ENCODE measurements at places on chromosomes 16 and 17.

DNA sequence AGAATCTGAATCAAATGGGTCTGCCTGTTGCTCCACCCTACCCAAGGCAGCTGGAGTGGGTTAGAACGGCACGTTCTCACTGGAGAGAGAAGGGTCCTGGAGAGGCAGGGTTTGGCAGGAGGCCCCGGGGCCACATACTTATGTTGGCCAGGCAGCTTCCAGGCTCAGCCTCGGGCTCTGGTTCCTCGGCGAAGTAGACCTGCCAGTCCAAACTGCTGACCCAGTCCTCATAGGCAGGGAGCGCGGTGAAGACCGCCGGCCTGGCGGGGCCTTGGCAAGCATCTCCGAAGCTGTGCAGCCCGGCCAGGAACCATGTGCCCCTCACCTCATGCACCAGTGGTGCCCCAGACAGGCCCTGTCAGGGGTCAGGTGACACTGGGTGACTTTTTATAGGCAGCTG is 4.8 kb downstream of the PRSS53 start:
- DNase-seq: no peak

DNA sequence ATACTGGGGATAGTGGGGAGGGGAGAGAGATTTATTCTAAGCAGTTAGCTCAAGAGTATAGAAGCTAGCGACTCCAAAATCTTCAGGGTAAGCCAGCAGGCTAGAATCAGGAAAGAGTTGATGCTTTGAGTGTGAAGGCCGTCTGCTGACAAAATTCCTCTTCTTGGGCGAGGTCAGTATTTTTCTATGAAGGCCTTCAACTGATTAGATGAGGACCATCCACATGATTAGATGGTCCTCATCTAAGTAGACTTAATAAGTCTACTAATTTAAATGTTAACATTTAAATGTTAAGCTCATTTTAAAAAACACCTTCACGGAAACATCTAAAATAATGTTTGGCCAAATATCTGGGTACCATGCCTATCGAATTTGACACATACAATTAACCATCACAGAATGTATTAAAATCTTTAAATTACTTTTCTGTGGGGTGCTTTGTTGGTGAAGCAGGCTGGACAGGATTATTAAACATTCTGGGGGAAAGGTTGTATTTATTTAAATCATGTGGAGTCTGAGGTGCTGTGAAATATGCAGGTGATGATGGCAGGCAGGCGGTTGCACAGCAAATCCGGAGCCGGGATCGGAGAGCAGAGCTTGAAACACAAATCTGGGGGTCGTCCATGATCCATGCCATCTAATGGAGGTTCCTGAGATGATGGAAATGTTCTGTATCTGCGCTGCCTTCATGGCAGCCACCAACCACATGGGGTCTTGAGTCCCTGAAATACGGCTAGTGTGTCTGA is 49.8 kb upstream of the ADORA2B start:
- no peak for DNase-seq

DNA sequence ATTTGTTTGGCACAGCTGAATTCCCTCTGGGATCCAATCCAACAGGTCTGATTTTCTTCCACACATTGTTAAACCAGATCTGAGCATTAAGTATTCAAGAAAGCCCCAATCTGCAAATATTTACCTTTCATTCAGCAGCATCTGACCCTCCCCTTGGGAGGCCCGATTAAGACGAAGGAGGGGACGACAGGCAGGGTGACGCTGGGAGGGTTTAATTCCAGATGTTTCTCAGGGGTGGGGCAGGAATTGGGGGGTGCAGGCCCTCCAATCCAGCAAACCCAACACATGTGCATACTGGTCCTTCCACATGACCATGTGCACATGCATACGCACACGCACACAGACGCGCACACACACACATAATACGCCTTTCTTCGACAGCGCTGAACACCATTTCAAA is 240.5 kb downstream of the GSG1L start:
- DNase-seq: no peak

- no peak for DNase-seq
Measured at GRCh38 chr17:32970281-32970680, 21.4 kb upstream of the SPACA3 start.

GRCh38 chr16:55481023-55481422 is 2.0 kb downstream of the MMP2 start:
- DNase-seq: no peak

GRCh38 chr16:6949240-6949639 is 383.4 kb upstream of the RBFOX1 start:
- DNase-seq: no peak

GRCh38 chr17:30237296-30238002 is 2.0 kb upstream of the SLC6A4 start:
- DNase-seq: no peak

GRCh38 chr17:73390851-73391250 is 79.0 kb upstream of the CDC42EP4 start:
- no peak for DNase-seq

DNA sequence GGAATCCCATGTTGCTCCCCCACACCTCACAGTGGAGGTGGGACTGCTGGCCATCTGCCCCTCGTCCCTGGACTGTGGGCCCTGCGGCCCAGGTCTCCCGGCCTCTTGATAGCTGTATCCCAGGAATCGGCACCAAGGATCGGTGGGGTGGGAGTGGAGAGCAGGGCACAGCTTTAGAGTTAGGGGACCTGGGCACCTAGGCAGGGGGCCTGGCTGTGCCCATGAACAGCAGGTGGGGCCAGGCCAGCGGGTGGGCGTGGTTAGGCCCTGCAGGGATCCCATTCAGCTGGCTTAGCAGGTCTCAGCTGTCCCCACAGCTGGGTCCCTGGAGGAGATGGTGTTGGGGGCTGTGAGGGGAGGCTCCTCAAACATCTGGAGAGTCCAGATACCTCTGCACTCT is 49.2 kb downstream of the SREBF1 start:
- no peak for DNase-seq

- no peak for DNase-seq
Measured at GRCh38 chr17:27326051-27326450, 32.1 kb downstream of the WSB1 start.

DNA sequence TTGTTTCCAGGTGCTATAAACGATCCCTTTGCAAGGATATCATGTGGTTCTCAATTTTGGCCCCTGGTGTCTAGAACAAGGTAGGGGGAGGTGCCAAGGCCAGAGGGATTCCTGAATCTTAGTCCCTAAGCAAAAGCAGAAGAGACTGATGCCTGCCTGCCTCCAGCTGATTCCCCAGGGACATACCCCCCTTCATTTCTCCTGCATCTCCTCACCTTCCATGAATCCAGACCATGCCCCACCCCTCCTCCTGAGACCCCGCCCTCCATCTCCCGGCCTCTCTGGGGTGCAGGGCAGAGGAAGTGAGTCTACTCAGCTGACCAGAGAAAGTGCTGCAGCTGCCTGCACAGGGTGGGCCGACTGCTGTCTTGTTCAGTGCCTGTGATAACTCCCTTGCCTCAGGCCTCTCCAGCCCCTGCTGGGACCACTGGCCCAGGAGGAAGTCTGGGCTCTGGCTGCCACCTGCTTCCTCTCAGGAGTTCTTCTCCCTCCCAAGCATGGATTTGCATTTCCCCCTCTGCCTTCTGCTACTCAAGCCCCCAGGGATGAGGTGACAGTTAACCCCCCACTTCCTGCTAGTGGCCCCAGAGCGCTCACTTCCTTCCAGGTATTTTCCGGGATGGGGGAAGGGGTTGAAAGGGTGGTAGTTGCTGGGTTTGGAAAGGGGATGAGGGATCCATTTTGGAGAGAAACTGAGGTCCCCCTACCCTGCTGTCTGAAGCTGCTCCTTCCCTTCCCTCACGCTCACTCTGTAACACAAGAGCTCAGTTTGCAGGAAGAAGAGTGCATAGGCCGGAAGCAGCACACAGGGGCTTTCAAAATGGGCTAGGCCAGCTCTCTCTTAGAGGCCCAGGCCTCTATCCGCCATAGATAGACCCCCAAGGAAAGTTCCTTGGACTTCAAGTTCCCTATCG is 10.5 kb upstream of the TSPOAP1 start:
- no peak for DNase-seq

GRCh38 chr17:42980766-42981397 is 517 bp downstream of the RUNDC1 start:
- no peak for DNase-seq

DNA sequence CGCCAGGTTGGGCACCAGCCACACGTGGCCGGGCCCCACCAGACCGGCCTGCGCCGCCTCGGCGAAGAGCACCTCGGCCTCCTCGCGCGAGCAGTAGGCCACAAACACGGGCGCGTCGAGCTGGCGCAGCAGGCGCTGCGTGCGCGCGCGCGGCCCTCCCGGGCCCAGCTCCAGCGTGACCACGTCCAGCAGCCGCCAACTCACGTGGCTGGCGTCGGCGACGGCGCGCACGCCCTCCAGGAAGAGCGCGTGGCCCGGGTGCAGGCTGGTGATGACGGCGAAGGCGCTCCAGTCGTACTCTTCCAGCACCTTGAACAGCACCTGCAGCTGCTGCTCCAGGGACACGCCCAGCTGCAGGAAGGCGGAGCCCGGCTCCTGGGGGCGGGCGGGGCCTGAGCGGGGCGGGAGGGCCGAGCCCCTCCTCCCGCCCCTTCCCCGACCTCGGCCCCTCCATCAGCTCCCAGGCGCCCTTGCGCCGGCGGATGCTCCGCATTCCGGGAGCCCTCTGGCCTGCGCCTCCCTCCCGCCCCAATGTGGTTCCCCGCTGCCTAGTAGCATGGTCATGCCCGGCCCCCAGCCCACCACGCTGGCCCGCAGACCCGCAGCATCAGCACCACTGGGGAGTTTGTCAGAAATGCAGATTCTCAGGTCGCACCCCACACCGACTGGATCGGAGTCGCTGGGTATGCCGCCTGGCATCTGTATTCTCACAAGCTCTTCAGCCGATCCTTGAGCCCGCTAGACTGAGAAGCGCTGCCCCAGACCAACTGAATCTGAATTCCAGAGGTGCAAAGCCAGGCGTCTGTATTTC is 7.2 kb downstream of the GRIN2C start:
- DNase-seq: no peak

DNA sequence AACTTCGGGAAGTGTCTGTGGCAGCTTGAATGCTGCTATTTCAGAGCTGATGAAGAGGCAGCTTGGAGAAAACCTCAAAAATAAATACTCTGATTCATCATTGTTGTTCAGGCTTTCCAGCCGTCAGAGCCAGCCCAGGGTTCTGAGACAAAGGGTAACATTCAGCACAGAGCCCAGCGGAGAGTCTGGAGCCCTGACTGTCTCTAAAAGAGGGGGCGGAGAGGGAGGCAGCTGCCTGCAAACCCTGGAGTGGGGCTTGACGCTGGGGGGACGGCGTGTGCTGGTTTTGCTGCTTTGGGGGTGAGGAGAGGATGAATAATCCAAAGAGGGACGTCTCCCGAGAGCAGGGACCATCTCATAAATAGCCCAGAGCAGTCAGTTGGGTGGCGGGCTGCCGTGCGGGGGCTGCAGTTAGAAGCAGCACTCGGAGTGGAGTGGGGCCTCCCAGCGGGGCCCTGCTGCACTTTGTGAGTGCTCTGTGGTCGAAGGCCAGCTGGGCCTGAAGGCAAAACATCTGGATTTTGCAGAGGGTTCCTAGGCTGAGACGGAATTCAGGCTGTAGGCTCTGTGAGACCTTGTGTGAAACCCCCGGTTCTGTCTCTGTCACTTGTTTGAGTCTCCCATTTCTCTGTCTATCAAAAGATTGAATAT is 237.8 kb downstream of the PRKCA start:
- DNase-seq: no peak

DNA sequence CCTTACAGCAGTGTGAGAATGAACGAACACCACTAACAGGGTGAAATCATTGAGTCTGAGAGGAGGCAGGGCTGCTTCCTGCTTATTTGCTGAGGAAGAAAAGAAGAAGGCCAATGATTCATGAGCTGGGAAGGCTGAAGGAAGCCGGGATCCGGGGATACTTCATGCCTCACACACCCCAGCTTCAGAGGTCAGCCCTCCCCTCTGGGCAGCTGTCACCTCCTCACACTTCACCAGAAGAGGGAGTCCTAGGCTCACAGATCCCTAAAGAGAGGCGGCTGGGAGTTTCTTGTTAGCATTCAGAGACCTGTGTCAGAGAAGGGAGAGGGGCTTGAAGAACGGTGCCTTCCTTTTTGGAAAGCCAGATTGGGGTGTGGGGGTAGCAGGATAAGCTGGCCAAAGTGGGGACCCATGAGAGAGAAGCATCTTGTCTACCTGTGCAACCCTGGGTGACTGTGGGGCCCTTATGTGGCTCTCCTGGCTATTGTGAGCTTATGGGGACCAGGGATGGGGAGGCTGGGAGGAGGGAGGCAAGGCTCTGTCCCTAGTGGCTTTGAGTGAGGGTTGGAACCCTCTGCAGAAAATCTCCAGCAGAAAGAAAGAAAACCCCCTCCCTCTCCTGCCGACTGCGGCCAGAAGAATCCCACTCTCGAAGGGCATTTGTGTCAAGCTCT is 94.6 kb downstream of the RGS9 start:
- DNase-seq: no peak

- no peak for DNase-seq
Measured at GRCh38 chr16:927931-928330, 42.9 kb downstream of the LMF1 start.

- DNase-seq: no peak
Measured at GRCh38 chr17:63954402-63955063, 18.2 kb downstream of the SCN4A start.

- DNase-seq: no peak
Measured at GRCh38 chr16:79261944-79262552, 338.5 kb downstream of the MAF start.

DNA sequence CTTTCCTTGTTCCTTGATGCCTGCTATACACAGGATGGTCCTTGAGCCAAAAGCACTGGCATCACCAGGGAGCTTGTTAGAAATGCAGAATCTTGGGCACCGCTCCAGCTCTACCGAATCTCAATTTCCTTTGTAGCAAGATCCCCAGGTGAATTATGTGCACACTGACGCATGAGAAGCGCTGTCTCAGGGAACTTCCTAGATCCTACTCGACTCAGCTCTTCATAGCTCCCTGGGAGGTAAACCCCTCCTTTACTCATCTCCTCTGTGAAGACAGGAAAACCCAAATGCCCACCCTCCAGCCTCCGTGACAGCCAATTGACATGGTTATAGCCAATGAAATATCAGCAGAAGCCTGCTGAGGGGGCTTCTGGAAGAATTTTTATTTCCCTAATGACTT is 4.1 kb downstream of the USP31 start:
- DNase-seq: no peak

GRCh38 chr16:53998966-53999522 is 287.5 kb downstream of the IRX3 start:
- DNase-seq: no peak

- no peak for DNase-seq
Measured at GRCh38 chr17:2172077-2172851, 117.4 kb downstream of the HIC1 start.
